SJSA1 (cell line): ENCODE measurements at places on chromosomes 3 and 15. TPM values are rescaled to one million over a fixed set of nuclear protein-coding genes. Genes with fewer than 3 reads are reported as not detected.

- H3K36me3 ChIP-seq, result no peaks in the 10 kb centered on the region
- peaks cover 5% of the 10 kb centered on the region; the same call in 1 of the 2 replicates for H3K27me3 ChIP-seq
- no peak for DNase-seq
- H3K27ac ChIP-seq, result no peak overlapping the region
- H3K4me1 ChIP-seq, result no peaks in the 10 kb centered on the region
These were observed 33.6 kb upstream of the ETV5 start for GRCh38 chr3:186142393-186142932.

DNA sequence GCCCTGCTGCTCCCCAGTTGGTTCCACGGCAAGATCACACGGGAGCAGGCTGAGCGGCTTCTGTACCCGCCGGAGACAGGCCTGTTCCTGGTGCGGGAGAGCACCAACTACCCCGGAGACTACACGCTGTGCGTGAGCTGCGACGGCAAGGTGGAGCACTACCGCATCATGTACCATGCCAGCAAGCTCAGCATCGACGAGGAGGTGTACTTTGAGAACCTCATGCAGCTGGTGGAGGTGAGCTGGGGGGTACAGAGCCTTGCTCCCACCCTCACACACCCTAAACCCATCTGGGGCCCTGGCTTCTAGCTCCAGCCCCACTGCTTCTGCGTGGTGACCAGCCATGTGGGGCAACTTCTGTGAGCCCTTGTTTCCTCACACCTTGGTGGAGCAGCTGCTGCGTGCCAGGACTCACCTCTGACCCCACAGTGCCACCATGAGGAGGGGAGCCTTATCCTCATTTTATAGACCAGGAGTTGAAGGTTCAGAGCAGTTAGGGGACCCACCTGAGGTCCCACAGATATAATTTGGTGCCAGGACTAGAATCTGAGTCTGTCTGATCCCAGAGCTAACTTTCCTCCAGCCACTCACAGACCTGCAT, 13.3 kb upstream of the LMAN1L start:
- peaks cover 41% of the 10 kb centered on the region for H3K36me3 ChIP-seq
- H3K27me3 ChIP-seq, result no peaks in the 10 kb centered on the region
- DNase-seq, result no peak
- no peak overlapping the region for H3K27ac ChIP-seq

GRCh38 chr3:66138336-66139313, 82.2 kb upstream of the SLC25A26 start:
- H3K4me3 ChIP-seq, result no peak overlapping the region
- H3K36me3 ChIP-seq, result no peaks in the 10 kb centered on the region
- H3K27ac ChIP-seq, result no peak overlapping the region
- DNase-seq, result peak; percentile 48

DNA sequence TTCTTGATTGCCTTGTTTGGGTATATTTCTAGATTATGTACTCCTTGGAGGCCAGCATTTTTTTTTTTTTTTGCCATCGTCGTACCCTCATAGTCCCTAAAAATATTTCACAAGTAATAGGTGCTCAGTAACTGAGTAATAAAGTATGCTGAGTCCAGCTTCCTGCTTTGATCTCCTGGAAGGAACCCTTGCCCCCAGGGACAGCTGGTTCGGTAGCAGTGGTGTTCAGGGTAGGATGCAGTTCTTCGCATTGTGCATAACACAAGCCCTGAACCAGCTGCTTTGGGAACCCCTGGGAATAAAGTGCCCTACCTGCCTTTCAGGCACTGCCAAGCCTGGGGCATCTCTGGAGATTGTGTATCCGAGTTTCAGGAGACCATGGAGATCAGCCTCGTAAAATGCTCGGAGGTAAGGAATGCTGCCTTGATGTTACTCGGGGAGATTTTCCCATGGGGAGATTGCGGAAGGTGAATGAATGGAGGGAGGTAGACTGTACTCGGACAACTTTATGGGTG, 7.6 kb downstream of the MYZAP start:
- DNase-seq, result no peak
- no peak overlapping the region for H3K27ac ChIP-seq
- peaks cover 3% of the 10 kb centered on the region; the same call in 1 of the 2 replicates for H3K27me3 ChIP-seq

- H3K4me3 ChIP-seq, result no peak overlapping the region
- DNase-seq, result no peak
- no peaks in the 10 kb centered on the region for H3K36me3 ChIP-seq
These were observed 88.1 kb upstream of the TGFBR2 start for GRCh38 chr3:30518181-30518864.

GRCh38 chr3:185152410-185153170, at the start of gene C3orf70:
Gene C3orf70, minus strand, starts transcription at chr3:185153060. Its CDS starts 237 bp downstream, at chr3:185152823.
- peak within 1 kb of the TSS; percentile 38 for H3K4me3 ChIP-seq
- peaks cover 73% of the 10 kb centered on the region for H3K27me3 ChIP-seq
- H3K36me3 ChIP-seq, result no peaks in the 10 kb centered on the region
- peaks cover 13% of the 10 kb centered on the region for H3K4me1 ChIP-seq

DNA sequence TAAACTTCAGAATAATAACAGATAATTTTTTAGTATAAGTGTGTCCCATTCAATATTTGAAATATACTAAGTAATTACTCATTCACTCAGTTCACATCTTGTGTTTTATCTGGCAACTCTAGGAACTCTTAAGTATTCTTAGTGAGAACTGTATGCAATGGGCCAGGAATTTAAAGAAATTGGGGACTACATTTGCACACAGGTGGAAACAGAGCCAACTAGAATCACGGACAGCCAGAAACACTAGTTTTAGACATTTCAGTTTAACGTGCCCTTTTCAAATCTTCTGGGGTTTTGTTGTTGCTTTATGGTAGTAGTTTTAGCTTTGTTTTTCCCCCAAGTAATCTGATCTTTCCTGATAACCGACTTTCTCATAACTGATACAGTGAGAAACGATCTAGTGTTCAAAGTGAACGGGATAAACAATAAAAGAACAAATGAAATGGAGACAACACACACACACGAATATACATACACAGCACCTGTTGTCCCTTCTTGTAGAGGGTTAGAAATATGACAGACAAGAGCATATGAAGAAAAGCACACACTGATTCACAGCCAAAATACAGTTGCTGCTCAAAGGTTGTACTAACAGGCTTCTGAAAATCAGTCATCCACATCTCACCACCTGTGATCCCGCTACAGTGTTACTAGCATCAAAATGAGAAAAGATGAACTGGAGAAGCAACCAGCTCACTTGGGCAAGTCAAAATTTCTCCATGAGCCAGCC, 167.0 kb downstream of the FMN1 start:
- H3K4me1 ChIP-seq, result peaks cover 7% of the 10 kb centered on the region; the same call in 1 of the 2 replicates
- H3K36me3 ChIP-seq, result no peaks in the 10 kb centered on the region
- H3K27me3 ChIP-seq, result no peaks in the 10 kb centered on the region
- H3K4me3 ChIP-seq, result no peak overlapping the region
- no peak overlapping the region for H3K27ac ChIP-seq

- H3K4me3 ChIP-seq, result no peak overlapping the region
- no peaks in the 10 kb centered on the region for H3K27me3 ChIP-seq
- H3K36me3 ChIP-seq, result no peaks in the 10 kb centered on the region
These were observed 110.2 kb downstream of the LRTM1 start for GRCh38 chr3:54817628-54818027.

GRCh38 chr15:90592131-90592881, 62.6 kb downstream of the CRTC3 start:
- no peak overlapping the region for H3K27ac ChIP-seq
- no peaks in the 10 kb centered on the region for H3K4me1 ChIP-seq
- no peak for DNase-seq
- H3K27me3 ChIP-seq, result no peaks in the 10 kb centered on the region
- no peak overlapping the region for H3K4me3 ChIP-seq
- 0 out of 2 replicates have a peak, but pooled peaks cover 10% of the 10 kb centered on the region for H3K36me3 ChIP-seq

GRCh38 chr3:48269592-48269991, 28.7 kb downstream of the ZNF589 start:
- no peaks in the 10 kb centered on the region for H3K4me1 ChIP-seq
- DNase-seq, result no peak

DNA sequence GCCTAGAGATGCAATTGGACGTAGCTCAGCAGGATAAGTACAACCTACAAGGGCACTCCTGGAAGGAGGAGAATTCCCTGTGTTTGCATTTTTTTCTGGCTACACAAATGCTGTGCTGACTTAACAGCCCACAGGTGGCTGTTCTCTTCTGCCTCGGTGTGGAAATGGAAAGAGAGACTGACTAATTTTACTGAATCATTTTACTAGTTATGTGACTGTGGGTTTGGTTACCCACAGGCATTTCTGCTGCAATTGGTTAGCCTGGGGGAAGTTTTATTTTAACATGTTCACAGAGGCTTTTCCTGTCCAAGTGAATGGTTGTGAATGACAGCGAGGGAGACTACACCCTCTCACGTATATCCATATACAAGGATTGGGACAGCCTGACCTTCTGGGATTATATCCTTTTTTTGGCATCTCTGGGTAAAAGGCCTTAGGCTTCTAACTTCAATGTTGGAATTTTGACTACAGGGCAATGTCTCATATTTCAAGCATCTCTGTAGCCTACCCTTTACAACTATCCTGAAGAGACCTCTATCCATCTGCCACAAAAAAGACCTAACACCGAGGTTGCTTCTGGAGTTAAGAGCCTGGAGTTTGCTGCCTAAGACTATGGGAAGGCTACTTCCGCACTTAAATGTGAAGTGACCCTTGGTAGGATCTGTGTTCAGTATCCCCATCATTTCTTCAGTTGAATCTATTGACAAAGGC, 67.2 kb upstream of the TP63 start:
- no peak overlapping the region for H3K4me3 ChIP-seq
- H3K27me3 ChIP-seq, result no peaks in the 10 kb centered on the region
- DNase-seq, result peak; percentile 20
- H3K4me1 ChIP-seq, result peaks cover 7% of the 10 kb centered on the region; the same call in 1 of the 2 replicates
- H3K27ac ChIP-seq, result no peak overlapping the region
- H3K36me3 ChIP-seq, result no peaks in the 10 kb centered on the region

DNA sequence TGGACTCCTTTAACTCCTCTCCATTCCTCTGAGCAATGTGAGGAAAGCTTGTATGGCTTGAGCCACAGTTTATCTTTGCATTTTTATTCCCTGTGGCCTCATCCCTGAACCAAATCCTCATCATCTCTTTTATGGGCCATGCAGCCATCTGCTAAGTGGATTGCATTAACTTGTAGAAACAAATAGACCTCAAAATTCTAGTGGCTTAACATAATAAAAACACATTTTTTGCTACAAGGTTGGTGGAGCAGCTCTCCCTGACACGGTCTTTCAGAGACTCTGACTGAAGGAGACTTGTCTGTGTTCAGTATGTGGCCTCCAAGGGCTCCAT, 135.3 kb downstream of the RPL22L1 start:
- H3K36me3 ChIP-seq, result no peaks in the 10 kb centered on the region
- no peak for DNase-seq
- no peak overlapping the region for H3K27ac ChIP-seq

GRCh38 chr3:46829699-46830208, 33.5 kb downstream of the MYL3 start:
- H3K4me3 ChIP-seq, result no peak overlapping the region
- no peak overlapping the region for H3K27ac ChIP-seq
- H3K36me3 ChIP-seq, result no peaks in the 10 kb centered on the region
- H3K27me3 ChIP-seq, result no peaks in the 10 kb centered on the region
- H3K4me1 ChIP-seq, result no peaks in the 10 kb centered on the region

- peaks cover 51% of the 10 kb centered on the region for H3K27me3 ChIP-seq
- no peaks in the 10 kb centered on the region for H3K4me1 ChIP-seq
- no peaks in the 10 kb centered on the region for H3K36me3 ChIP-seq
These were observed 68.4 kb downstream of the MEGF11 start for GRCh38 chr15:66184936-66185790.

- no peak for DNase-seq
- H3K4me1 ChIP-seq, result 0 out of 2 replicates have a peak, but pooled peaks cover 6% of the 10 kb centered on the region
- H3K27me3 ChIP-seq, result no peaks in the 10 kb centered on the region
- no peak overlapping the region for H3K4me3 ChIP-seq
- no peaks in the 10 kb centered on the region for H3K36me3 ChIP-seq
These were observed 51.8 kb upstream of the ZDHHC23 start for GRCh38 chr3:113895964-113896363.

DNA sequence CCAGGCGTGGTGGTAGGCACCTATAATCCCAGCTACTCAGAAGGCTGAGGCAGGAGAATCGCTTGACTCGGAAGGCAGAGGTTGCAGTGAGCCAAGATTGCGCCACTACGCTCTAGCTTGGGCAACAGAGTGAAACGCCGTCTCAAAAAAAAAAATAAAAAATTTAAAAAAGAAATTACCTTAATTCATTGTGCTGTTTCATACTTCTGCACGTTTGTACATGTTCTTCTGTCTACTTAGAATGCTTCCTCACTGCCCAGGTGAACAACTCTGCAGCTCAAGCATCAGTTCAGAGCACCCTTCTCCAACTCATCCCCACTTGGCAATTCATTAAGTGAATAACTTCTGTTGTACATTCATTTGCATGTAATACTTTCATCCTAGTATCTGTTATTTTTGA, 14.0 kb downstream of the CAPN7 start:
- peaks cover 6% of the 10 kb centered on the region; the same call in 1 of the 2 replicates for H3K4me1 ChIP-seq
- H3K27ac ChIP-seq, result no peak overlapping the region
- peaks cover 72% of the 10 kb centered on the region for H3K36me3 ChIP-seq
- H3K27me3 ChIP-seq, result no peaks in the 10 kb centered on the region
- no peak for DNase-seq

DNA sequence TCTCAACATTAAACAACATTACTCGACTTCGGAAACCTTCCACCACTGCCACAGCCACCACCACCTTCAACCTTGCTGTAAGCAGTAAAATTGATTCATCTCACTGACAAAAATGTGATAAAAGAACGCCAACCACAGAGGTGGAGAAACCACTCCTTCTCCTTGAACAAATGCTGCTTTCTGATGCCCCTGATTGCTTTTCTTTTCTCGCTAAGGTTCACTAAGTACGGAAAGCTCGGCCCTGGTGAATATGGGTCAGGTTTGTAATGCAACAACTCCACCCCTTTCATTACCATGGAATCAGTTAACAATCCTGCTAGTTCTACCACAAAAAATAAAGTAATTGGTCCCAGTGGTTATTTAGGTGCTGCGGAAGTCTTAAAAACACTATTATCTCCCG, 44.9 kb downstream of the MEIS2 start:
- H3K27ac ChIP-seq, result no peak overlapping the region
- H3K4me3 ChIP-seq, result no peak overlapping the region
- no peaks in the 10 kb centered on the region for H3K36me3 ChIP-seq
- DNase-seq, result no peak
- H3K27me3 ChIP-seq, result no peaks in the 10 kb centered on the region
- H3K4me1 ChIP-seq, result peaks cover 9% of the 10 kb centered on the region

- no peaks in the 10 kb centered on the region for H3K27me3 ChIP-seq
- no peak for DNase-seq
- H3K36me3 ChIP-seq, result no peaks in the 10 kb centered on the region
These were observed 185.3 kb upstream of the FEZF2 start for GRCh38 chr3:62558549-62559112.

- no peak for DNase-seq
- H3K27ac ChIP-seq, result no peak overlapping the region
- peaks cover 7% of the 10 kb centered on the region for H3K36me3 ChIP-seq
- peaks cover 4% of the 10 kb centered on the region for H3K4me1 ChIP-seq
- no peak overlapping the region for H3K4me3 ChIP-seq
These were observed 2.0 kb upstream of the CAPN7 start for GRCh38 chr3:15204005-15204404.

- H3K4me1 ChIP-seq, result no peaks in the 10 kb centered on the region
- DNase-seq, result no peak
- no peaks in the 10 kb centered on the region for H3K27me3 ChIP-seq
- H3K36me3 ChIP-seq, result no peaks in the 10 kb centered on the region
- no peak overlapping the region for H3K4me3 ChIP-seq
- no peak overlapping the region for H3K27ac ChIP-seq
These were observed 181.6 kb downstream of the EPHA6 start for GRCh38 chr3:96996009-96996408.

Gene ITIH1
- total RNA-seq, result not detected in 2 replicates

Gene GOLGA8Q
- total RNA-seq, result 0.45 TPM in 1 of 2 replicates, not detected in the other

Gene CNTN3
- total RNA-seq, result not detected in 2 replicates

Gene MYLK
- total RNA-seq, result 147 and 213 TPM in 2 replicates

Gene CCNB2
- total RNA-seq, result 83.8 and 127 TPM in 2 replicates

Gene LRRC31
- total RNA-seq, result not detected in 2 replicates

Gene NEO1
- total RNA-seq, result 20.7 and 28.3 TPM in 2 replicates

Gene SCG3
- not detected in 2 replicates for total RNA-seq

Gene CAMK2N2
- total RNA-seq, result 0.13 TPM in 1 of 2 replicates, not detected in the other

Gene CTXN2
- not detected in 2 replicates for total RNA-seq

Gene C3orf49
- total RNA-seq, result not detected in 2 replicates

Gene PTPRG
- total RNA-seq, result 13.6 and 18.5 TPM in 2 replicates

Gene LIPH
- 0.34 TPM in 1 of 2 replicates, not detected in the other for total RNA-seq

Gene CYFIP1
- 70.5 and 110 TPM in 2 replicates for total RNA-seq
